ENCODE measurements at places on chromosomes 2 and 18.

GRCh38 chr2:101205521-101206479 lies 46.9 kb upstream of the CNOT11 start:
- DNase-seq = peak; percentile 87

DNA sequence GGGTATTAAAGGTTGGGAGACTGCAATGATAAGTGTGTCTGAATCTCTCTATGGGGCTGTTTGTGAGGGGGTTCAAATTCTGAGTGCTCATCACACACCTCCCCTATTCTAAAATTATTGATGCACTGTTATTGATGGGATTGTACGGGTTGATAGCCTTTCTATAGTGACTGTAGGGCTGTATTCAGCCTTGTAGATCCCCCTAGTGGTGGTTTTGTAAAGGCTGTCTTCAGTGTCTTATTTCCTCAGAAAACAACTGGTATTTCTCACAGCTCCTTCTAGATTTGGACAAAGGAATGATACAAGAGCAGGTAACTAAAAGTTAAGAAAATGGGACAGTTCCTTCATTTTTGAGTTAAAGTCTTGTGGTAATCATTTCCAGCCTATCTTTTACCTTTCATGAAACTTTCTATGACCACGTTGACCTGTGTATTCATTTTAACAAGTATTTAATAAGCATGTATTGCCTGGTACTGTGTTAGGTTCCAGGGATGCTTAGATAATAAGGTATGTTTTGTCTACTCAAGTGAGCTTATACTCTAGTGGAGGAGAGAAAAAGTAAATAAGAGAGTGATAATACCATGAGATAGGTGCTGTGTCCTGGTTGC lies 21.2 kb downstream of the SMAD4 start:
- peak; percentile 38 for DNase-seq

DNA sequence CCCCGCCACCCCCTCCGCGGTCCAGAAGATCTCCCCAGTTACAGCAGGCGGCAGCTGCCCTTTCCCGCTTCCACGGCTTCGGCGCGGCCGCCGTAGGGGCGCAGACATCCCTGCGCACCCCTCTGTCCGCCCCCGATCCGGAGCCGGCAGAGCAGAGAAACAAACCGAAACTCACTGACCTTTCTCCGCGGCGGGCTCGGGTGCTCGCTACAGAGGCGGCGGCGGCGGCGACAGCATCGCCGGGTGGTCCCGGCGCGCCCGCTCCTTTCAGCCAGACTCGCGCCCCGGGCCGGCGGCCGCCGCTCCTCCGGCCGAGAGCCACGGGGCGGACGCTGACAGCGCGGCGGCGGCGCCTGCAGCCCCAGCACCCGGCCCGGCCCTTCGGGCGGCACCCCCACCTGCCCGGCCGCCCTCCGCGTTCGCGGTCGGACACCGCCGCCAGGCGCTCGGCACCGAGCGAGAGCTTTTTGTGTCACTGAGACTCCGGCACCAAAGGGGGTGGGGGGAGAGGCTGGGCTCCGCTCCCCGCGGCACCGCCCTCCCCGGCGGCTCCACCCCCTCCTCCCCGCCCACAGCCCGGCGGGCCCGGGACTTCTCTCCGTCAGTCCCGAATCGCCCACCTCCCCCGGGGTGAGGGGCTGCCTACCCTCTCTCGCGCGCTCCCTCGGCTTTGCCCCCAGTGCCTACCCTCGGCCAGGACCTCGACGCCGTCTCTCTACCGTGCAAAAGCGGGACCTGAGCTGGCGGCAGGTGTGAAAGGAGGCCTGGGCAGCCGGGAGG lies 1.4 kb upstream of the RNF152 start:
- peak; percentile 12 for DNase-seq

GRCh38 chr2:66421612-66422011 lies 13.3 kb upstream of the MEIS1 start:
- DNase-seq = no peak

- peak; percentile 72 for DNase-seq
Measured at GRCh38 chr2:169767243-169767888, 31.3 kb upstream of the SSB start.

DNA sequence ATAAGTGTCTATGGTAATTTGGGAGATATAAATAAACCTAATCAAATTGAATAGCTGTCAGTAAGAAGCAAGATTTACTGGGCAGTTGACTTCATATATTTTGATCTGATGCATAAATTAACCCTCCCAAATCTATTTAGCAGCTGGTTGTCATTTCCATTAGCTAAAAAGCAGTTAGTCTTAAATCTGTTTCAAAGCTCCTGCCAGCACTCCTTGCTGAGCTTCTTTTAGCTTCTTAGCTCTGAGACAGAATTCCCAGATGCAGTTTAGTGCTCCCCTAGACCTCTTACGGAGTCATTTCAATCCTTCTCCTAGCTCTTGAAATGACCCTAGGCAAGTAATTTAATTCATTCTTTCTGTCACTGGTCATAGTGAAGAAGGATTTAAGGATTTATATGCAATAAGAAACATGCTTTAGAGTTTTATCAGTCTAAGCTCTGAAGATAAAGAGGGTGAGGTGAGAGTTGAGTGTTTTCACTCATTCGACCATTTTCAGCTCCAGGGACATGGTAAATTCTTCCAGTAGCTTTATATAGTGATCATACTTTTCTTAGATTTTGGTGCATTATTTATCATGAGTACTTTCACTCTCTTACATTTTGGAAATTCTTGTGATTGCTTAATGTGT lies 98.9 kb downstream of the PHLPP1 start:
- no peak for DNase-seq

- no peak for DNase-seq
Measured at GRCh38 chr2:28726177-28726576, 25.5 kb upstream of the PPP1CB start.

DNA sequence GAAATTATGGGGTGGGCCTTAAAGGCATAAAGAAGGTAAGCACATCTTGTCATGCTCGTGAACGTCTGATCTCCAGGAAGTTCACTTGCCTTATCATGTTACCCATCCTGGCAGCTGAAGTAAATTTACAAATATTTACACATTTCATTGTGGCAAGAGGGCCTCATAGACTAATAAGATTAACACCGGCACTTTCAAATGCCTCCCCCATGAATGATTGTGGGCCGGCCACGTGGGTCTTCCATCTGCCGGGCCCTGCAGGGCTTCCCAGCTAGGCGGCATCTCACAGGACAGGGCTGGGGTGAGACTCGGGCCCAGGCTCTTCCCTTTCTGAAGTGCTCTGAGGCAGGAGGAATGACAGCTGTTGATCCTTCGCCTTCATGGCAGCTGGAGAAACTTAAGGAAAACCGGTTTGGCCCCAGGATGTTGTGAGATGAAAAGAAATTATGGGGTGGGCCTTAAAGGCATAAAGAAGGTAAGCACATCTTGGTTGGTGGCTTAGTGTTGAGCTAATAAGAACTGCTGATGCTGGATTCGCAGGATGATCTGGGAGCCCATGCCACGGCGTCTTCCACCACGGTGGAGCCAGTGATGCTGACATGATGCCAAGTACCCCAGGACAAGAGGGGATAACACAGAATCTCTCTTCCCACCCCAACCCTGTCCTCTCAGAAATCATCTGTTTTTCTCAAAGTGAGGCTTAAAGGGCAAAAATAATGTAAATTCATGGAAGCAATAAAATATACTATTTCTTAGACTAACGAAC lies 176.3 kb downstream of the SEPTIN10 start:
- no peak for DNase-seq

DNA sequence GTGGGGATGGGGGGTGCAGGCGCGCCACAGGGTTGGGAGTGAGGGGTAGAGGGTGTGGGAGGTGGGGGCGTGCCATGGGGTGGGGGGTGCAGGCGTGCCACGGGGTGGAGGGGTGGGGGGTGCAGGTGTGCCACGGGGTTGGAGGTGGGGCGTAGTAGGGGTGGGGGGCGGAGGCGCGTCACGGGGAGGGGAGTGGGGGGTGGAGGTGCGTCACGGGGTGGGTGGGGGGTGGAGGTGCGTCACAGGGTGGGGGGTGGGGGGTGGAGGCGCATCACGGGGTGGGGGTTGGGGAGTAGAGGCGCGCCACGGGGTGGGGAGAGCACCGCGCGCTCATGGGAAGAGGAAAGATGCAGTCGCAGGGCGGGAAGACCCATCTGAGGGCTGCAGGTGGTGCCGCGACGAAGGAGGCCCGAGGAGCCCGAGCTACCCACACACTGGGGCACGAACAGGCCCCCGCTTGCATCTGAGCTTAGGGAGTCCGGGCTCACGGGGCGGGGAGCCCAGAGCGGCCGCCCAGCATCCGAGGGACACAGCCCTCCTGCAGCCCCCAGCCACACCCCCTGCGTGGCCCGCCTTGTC lies 37.5 kb downstream of the SNED1 start:
- no peak for DNase-seq

GRCh38 chr18:23703057-23703986 lies 14.1 kb downstream of the LAMA3 start:
- peak; percentile 63 for DNase-seq

DNA sequence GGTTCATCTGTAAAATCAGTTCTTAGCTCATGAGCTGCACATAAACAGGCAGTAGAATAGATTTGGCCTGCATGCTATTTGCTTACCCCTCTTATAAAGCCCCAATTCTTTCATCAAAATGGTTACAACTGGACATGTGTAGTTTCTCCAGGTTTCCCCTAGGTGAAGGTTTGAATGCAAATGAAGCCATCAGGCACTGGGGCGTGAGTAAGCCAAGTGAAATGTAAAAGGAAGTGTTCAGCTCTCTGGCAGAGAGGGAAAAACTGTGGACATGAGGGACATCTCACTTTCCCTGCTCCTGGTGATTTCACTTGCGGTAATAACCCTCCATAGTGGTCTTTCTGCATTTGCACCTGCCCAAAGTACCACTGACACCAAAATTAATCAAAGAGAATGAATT lies 1402.3 kb upstream of the LRRTM1 start:
- DNase-seq = no peak

GRCh38 chr18:70139138-70139537 lies 66.3 kb downstream of the RTTN start:
- DNase-seq = no peak

- DNase-seq = no peak
Measured at GRCh38 chr2:54716375-54716774, 7.1 kb upstream of the EML6 start.

- no peak for DNase-seq
Measured at GRCh38 chr2:241976296-241976695, 106.8 kb downstream of the RTP5 start.

DNA sequence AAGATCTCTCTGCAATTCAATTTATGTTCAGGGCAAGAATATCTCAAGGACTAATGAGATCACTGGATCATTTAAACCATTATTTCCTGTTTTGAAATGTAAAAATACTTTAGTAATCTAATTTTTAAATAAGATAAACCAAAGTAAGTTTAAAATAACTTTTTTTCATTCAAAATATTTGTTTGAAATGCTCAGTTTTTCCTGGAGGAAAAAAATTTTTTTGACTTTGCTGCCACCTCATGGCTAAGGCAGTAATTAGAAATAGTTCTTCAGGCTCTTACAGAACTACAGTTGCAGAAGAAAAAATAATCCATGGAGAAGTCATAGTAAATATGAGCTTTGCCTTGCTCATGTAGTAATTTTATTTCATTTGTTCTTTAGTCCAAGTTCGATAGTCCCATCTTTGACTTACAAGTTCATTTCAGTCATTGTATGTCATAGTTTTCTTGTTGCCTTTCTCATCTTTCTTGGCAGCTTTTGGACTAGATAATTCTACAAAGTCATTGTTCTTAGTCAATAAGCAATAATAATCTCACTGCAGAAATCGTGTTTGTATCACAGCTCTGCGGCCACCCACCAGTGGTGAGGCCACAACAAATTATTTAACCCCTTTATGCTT lies 127.4 kb downstream of the DPP4 start:
- DNase-seq = peak; percentile 76

- no peak for DNase-seq
Measured at GRCh38 chr2:120736624-120737339, 1.1 kb downstream of the GLI2 start.

- no peak for DNase-seq
Measured at GRCh38 chr2:5616019-5616418, 76.2 kb upstream of the SOX11 start.

DNA sequence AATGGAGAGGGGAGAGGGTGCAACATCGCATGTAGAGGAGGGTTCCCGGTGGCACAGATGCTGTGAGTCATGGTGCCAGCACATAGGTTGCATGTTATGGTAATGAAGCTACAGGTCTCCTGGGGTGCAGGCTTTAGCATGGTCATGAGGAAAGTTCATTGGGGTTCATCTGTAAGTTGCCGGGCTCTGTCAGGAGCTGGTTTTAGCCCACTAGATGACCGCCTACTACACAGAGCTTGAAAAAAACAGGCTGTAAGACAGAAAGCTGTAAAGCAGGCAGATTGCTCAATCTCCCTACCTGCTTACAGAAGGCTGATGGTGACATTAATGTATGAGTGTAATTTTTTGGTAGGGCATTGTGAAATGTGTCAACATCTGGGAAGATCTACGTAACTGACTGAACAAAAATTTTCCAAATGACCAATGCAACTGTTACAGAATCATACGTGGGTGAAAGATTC lies 23.9 kb downstream of the DYSF start:
- peak; percentile 72 for DNase-seq

GRCh38 chr18:35371412-35372195 lies 5.5 kb downstream of the ZNF396 start:
- DNase-seq = no peak

- no peak for DNase-seq
Measured at GRCh38 chr2:82013641-82014040, 1709.1 kb upstream of the LRRTM1 start.

DNA sequence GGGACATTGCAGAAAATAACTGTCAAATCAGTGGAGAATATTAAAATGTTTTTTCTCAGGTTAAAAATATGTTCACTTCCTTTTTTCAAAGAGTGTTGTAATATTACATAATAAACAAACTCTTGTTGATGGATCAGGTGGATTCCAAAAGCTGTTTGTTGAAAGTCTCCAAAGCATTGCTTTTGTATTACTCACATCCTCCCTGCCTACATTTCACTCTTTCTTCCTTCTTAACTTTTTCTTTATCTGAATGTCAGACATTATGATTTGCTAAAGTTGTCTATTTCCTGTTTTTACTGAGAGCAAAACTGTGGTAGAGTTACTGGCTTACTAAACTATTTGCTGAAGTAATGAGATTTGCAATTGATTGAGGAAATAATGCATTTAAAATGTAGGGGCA lies 92.1 kb downstream of the CDH19 start:
- DNase-seq = peak; percentile 1

DNA sequence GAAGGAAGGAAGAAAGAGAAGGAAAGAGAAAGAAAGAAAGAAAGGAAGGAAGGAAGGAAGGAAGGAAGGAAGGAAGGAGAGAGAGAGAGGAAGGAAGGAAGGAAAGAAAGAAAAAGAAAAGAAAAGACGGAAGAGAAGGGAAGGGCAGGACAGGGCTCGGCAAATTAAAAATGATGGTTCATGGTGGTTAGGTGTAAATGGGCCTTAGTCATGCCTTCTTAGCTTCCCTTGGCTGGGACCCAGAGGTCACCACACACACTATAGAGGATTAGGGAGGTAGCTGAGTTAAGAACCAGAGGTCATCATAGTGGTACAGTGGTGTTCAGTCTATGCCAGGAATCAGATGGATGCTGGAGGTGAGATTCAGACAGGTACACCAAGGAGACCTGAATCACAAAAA lies 9.3 kb upstream of the ATL2 start:
- no peak for DNase-seq

All from inflammatory macrophage treated with lipopolysaccharide for 1 hour (primary cell).